CD4-positive, CD25-positive, alpha-beta regulatory T cell (primary cell): ENCODE measurements at places on chromosomes 2 and 18.

DNA sequence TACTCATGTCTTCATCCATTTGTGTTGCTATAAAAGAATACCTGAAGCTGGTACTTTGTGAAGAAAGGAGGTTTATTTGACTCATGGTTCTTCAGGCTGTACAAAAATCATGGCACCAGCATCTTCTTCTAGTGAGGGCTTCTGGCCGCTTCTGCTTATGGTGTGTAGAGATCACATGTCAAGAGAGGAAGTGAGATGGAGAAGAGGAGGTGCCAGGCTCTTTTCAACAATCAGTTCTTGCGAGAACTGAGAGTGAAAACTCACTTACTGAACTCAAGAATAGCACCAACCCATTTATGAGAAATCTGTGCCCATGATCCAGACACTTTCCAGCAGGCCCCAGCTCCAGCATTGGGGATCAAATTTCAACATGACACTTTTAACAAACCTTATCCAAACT lies 30.0 kb upstream of the BARD1 start:
- no peak for DNase-seq

GRCh38 chr18:32049393-32050171 lies 31.0 kb downstream of the RNF125 start:
- DNase-seq, result peak; percentile 15

DNA sequence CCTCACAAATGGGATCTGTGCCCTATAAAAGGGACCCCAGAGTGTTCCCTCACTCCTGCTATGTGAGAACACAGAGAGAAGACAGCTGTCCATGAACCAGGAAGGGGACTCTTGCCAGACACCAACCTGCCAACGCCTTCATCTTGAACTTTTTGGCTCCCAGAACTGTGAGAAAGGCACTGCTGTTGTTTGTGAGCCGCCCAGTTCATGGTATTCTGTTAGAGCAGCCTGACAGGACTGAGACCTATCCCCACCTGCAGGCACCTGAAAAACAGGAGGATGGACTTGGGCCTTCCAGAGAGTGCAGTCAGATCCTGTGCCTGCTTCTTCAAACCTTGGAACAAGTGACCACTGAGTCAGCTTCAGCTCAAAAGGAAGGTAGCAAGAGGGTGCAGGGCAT lies 51.4 kb downstream of the CRACDL start:
- DNase-seq, result no peak

DNA sequence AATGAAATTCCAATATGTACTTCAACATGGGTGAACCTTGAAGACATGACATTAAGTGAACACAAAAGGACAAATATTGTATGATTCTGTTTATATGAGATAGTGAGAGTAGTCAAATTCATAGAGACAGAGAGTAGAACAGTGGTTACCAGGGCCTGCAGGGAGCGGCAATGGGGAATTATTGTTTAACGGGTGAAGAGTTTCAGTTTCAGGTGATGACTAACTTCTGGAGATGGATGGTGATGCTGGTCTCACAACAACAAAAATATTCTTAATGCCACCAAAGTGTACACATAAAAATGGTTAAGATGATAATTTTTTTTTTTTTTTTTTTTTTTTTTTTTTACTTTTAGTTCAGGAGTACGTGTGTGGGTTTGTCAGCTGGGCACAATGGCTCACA lies 109.4 kb upstream of the TMEM200C start:
- no peak for DNase-seq

GRCh38 chr2:59947209-59947608 lies 606.2 kb downstream of the BCL11A start:
- no peak for DNase-seq

- DNase-seq, result no peak
Measured at GRCh38 chr2:240796543-240797499, 23.2 kb downstream of the KIF1A start.

- no peak for DNase-seq
Measured at GRCh38 chr2:7661502-7661901, 744.3 kb downstream of the RNF144A start.

DNA sequence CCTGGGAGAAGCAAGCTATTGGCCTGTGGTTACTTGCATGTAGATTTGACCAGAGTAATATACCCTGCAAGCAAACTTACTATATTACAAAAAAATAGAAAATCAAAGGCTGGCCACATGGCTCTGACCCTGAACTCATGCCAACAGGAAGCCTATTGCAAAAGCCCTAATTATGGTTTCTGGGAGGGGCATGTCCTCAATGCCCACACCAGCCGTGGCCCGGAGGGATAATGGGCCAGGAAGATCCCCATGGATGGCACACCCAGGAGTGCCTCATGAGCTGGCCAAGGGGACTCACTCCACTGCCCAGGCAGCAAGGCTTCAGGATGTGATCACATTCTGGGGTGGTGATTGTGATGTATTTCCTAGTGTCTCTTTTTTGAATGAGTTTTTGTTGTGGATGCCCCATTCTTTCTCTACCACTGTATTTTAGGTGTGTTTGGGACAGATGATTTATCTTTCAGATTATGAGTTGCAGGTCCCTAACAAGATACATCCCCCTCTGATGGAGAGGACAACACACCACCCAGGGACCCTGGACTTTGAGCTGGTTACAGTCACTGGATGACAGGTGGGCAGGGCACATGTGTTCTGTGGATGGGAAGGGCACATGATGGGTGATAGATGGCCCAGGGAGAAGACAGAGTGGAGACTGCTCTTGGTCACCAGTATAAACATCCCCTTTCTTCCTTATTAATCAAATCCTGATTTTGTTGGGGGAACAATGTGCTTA lies 18.7 kb upstream of the TFCP2L1 start:
- no peak for DNase-seq

GRCh38 chr2:239385096-239386000 lies 15.5 kb downstream of the HDAC4 start:
- no peak for DNase-seq

DNA sequence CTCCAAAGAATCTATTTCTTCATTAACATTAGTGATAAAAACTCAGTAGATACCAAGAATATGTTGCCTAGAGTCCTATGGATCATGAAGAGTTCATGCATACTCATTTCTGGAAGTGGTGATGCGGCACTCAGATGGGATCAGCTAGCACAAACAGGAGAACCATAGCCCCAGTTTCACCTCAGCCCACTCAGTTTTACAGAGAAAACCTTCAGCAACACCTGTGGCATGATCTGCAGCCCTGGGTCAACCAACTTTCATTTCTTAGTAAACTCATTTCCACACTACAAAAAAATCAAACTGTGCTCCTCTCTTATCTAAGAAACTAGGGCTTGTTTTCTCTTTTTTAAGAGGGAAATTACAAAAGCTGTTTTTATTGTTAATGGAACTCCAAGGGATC lies 569.4 kb downstream of the CCDC85A start:
- no peak for DNase-seq

DNA sequence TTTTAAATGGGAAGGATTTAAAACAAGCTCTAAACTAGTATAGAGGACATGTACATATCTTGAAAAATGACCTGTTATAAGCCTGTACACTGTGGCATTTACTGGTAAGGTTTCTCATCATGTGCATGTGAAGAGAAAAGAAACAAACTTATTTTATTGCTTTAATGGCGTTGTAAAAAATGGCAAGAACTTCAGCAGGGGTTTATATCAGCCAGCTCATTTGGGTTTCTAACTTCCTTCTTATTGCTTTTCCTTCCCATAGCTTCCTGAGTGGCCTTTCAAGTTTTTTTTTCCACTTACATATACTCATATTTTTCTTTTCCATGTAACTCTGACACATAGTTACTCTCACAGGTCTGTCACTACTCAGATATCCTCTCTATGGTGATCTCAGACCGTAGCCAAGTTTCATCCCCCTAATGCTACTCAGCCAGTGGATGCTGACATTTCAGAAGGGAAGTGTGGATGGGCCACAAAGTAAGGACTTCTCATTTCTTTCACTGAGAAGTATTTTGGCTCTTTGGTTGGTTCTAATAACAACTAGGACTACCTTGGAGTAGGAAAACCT lies 198.2 kb downstream of the PARD3B start:
- DNase-seq, result no peak

DNA sequence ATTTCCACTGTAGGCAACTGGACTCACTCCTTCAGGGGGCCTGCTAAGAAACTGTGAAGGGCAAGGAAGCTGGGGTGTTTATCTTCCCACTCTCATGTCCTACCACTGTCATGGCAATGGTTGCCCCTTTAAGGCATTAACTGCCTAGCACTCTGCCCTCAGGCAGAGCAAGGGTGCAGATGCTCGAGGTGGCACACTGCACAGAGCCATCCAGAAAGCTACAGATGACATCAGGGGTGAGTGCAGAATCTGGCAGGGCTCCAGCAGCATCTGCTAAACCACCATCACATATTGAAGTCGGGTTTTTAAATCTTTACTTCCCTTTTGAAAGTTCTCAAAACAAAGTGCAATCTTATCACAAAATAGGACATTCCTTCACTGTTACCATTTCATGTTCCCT lies 75.4 kb downstream of the RAPGEF4 start:
- no peak for DNase-seq

DNA sequence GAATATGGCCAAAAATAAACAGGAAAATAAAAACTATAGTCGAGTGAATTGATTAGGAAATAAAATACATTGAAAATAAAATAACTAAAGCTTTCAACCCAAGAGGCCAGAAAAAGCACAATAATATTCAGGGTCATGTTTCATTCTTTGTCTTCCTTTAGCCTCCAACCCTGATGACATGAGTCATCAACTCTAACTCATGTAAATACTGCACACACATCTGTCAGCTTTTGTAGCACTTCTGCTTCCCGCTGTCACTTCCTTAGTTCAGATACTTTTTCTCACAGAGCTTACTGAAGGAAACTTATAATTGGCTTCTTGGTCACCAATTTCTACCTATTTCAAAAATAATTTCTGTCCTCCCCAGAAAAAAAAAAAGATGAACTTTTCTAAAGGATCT lies 112.8 kb downstream of the UPP2 start:
- DNase-seq, result no peak
